ENCODE measurements at places on chromosomes 3 and 15.

DNA sequence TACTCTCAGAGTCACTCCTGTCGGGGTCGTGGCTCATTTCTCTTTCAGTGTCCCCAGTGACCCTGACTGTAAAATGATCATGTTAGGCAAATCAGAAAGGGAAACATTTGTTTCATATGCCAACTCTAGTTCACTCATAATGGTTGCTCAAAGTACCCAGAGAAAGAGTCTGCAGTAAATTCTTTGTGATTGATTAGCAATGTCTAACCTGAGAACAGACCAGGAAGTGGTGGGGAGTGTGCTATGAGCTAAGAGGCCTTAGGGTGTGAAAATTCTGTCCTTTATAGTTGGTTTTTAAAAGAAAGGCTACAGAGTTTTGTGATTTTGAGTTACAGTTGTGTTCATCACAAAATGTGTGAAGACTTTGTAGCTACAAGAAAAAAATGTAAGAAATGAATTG, 108.9 kb downstream of the EDEM1 start:
- no peak for DNase-seq

DNA sequence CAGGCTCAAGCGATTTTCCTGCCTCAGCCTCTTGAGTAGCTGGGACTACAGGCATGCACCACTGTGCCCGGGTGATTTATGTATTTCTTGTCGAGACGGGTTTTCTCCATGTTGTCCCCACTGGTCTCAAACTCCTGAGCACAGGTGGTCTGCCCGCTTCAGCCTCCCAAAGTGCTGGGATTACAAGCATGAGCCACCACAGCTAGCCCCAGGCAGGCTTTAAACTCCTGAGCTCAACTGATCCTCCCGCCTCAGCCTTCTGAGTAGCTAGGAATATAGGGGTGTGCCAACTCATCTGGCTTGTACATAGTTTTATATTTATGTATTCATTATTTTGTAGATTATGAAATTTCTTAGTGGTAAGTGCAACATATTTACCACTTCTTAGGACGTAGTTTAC, 198.8 kb upstream of the MCTP2 start:
- DNase-seq, result no peak

- no peak for DNase-seq
Measured at GRCh38 chr15:60363087-60363549, 34.7 kb downstream of the ANXA2 start.

DNA sequence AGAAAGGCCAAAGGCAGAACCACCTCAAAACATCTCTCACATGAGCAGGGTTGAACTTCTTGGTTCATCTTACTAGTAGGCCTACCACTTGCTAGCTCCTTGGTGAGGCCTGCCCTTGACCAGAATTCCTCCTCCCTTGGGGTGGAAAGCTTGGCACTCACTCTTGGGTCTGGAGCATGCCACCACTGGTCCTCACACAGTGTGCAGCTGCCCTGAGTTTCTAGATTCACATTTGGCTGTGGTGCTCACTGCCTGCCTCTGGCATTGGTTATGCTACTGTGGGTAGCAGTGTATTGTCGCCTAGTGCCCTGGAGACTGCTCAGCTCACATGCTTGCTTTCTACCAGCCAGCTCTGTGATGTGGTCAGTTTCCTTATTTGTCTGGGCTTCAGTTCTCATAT, 23.7 kb downstream of the OXNAD1 start:
- DNase-seq, result no peak

- no peak for DNase-seq
Measured at GRCh38 chr3:60955034-60955433, 296.2 kb downstream of the FHIT start.

DNA sequence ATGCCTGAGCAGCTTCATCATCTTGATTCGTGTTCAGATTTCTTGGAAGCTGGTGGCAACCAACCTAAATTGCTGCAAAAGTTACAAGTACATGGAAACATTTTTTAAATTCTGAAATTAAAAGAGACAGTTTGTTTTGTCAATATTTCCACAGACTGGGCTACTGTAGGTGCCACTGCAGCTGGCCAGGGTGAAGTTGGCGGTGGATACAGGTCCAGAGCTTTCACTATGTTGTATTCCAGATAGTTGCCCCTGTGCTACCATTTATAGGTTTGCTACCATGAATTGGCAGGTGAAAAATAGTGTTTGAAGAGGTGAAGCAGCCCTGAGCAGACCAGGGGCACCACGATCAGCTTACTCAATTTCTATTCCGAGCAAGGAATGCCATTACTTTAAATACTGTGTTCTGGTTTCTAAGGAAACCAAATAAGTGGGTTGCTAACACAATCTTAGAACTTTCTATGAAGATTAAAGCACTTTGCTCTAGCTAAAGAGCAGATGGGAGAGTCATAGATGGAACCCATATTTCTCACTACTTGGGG, 21.2 kb upstream of the SHC4 start:
- DNase-seq, result no peak

DNA sequence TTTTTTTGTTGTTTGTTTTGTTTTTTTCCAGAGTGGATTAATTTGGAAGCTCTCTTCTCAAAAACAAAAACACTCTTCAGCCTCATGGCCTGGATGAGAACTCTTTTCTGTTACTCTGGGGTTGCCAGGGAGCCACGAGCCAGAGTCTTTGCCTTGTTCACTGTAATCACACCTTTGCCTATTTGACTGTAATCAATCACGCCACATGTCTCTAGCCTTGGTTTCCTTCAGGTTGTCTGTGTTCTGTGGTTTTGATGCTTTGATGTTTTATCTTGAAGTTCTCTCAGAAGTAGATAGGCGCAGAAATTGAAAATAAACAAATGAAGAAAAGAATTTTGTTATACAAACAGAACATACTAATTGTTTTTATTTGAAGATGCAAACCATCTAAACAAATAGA, 62.3 kb upstream of the IGF1R start:
- DNase-seq, result no peak

GRCh38 chr3:27165321-27165721, 203.9 kb downstream of the NEK10 start:
- no peak for DNase-seq

DNA sequence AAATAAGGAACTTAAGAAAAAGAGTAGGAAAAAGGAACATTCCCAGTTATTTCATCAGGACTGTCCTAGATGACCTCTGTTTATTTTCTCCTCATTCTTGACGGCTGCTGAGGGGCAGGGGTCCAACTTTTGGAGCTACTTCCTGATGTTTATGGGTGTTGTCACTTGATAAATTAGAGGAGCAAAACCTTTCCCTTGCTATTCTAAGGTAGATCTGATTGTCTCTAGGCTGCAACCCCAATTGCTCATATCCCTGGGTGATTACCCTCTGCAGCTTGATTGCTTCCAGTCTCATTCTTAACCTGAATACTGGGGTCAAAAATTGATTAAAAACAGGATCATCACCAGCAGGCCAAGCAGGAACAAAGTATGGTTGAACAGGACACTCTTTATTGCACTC, 311.0 kb upstream of the NDN start:
- DNase-seq, result no peak

GRCh38 chr3:158731486-158731885, 771 bp downstream of the RARRES1 start:
- no peak for DNase-seq

GRCh38 chr15:99109555-99110021, 4.7 kb downstream of the SYNM start:
- no peak for DNase-seq

GRCh38 chr3:31157047-31157694, 262.7 kb upstream of the GADL1 start:
- no peak for DNase-seq

DNA sequence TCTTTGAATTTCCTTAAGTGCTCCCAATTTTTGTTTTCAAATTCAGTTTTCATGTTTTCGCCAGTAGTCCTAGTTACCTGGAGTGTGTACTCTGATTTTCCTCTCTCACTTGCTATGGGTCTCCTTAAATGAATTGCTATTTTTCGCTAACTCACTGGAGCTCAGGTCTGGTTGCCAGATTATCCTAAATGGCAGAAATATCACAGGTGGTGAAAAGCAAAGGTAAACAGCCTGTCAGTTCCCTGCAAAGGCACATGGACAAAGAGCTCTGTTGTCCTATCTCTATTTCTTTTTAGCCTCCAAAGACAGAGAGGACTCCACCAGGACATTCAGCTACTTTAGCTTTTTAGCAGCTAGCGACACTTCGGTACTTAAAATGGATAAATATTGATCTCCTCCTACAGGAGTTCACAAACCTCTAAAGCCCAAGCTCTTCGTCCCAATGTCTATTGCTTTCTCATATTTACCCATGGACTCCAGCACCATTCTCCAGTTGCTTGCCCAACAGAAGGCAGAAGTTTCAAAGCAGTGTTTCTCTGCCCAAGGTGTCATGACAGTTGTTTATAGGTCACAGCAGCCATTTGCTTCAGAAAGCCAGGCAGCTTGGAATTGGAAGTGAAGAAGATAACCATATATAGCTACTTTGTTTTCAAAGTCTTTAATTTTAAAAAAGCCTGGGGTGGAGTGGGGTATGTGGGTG, 12.3 kb downstream of the ZBTB20 start:
- DNase-seq, result no peak

GRCh38 chr3:155352900-155353490, 59.5 kb upstream of the STRIT1 start:
- no peak for DNase-seq

DNA sequence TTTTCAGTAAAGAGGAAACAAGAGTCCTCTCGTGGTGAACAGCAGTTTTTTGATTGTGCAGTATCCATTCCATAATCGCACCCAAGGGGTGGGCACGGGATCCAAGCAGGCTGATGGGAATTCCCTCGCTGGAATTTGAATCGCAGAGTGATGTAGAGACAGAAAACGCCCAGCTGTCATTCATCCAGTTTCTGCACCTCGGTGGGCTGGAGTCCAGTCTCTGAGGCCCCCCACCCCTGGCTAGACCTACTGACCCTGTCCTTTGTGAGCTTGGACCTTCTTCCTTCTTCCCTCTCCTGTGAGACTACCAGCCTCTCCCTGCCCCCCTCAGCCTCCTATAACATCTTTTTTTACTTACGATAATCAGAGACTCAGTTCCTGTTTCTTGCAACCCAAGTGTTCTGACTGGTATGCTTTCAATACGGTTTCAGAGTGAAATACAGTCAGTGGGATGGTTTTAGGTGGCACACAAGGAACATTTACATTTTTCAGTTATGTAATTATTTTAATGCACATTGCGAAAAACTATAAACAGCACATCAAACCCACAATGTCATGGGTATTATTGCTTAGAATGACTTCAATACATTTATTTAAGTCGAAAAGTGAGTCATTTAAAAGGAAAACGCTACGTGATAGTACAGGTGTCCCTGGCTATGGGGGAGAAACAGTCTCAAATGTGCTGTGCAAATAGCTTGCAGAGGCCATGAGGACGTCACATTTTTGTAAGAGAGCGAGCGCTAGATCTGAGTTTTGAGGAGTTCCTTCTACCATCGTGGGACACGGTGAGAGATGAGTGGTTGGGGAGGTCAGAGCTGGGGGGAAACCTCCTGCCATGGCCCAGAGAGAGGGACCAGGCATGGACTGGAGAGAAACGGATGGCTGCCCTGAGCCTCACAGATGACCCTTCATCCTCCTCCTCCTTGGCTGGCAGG, 37.5 kb upstream of the CHST2 start:
- no peak for DNase-seq

DNA sequence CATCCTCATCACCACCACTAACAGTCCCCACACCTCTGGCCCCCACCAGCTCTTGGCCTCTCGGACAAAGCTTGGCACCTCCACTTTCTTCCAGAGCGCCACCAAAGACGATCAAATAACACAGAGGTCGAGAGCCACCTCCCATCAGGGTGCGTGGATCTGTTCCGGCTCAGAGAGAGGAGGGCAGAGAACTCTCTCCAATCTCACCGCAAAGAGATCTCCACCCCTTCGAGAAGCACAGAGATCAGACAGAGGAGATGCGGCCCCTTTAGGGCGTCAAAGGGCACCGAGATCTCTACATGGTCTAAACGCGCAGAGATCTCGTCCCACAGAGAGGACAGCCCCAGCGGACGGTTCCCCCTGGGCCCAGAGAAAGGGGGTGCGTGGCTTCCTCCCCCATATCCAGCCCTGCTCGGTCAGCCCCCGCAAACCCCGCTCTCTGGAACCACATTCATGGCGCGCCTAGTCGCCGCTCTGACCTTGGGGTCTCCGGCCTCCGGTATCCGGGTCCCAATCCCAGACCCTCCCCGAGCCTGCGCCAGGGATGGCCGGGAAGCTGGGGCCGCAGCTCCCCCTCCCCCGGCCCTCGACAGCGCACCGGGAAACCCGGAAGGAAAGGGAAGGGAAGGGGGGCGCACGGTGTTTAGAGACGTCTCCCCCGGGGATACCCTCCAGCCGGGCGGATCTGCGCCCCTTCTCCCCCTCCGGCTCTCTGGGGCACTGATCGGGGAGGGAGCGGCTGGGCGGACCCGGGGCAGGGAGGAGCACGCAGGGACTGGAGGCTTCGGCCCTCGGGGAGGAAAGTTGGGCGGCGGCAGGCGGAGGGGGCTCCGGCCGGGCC, 608 bp downstream of the SCN5A start:
- DNase-seq, result no peak

- DNase-seq, result no peak
Measured at GRCh38 chr15:36347272-36347858, 232.1 kb upstream of the CDIN1 start.

DNA sequence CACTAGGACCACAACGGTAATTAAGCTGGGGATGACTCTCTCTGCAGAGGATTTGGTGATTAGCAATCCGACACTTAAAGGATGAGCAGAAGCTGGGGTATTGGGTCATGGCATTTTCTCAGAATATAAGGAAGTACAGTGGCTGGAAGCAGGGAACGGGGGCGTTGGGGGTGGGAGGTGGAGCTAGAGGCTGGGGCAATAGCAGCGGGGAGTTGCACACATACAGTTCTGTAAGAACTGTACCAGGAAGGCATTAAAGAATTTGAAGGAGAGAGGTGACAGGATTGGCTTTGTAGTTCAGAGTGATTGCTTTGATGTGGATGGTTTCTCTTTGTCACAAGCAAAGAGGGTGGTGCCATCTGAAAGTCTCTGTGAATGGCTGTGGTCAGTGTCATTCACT, 28.2 kb downstream of the PSMD6 start:
- no peak for DNase-seq

DNA sequence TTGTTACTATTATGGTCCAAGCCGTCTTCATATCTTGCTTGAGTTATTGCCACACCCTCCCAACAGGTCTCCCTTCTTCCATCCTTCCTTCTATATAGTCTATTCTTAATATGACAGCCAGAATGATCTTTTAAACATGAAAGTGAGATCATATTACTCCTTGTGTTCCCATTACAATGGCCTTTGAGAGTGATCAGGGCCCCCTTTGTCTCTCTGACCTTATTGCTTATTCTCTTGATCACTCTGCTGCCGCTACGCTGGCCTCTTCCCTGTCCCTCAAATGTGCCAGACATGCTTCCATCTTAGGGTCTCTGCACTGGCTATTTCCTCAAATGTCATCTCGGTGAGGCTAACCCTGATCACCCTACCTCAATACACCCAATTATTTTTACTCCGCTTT, 38.1 kb downstream of the UBE2E2 start:
- DNase-seq, result no peak

- no peak for DNase-seq
Measured at GRCh38 chr3:57815036-57815435, 58.9 kb downstream of the SLMAP start.

- DNase-seq, result no peak
Measured at GRCh38 chr3:28699283-28699682, 350.7 kb upstream of the AZI2 start.

GRCh38 chr3:28745436-28745835, 396.8 kb upstream of the AZI2 start:
- no peak for DNase-seq
